Activated CD4-positive, alpha-beta T cell treated with anti-CD3 and anti-CD28 coated beads for 1 hour (primary cell): ENCODE measurements at places on chromosomes 1 and 21.

GRCh38 chr1:51301152-51301843, 29.1 kb downstream of the TTC39A start:
- DNase-seq: no peak

DNA sequence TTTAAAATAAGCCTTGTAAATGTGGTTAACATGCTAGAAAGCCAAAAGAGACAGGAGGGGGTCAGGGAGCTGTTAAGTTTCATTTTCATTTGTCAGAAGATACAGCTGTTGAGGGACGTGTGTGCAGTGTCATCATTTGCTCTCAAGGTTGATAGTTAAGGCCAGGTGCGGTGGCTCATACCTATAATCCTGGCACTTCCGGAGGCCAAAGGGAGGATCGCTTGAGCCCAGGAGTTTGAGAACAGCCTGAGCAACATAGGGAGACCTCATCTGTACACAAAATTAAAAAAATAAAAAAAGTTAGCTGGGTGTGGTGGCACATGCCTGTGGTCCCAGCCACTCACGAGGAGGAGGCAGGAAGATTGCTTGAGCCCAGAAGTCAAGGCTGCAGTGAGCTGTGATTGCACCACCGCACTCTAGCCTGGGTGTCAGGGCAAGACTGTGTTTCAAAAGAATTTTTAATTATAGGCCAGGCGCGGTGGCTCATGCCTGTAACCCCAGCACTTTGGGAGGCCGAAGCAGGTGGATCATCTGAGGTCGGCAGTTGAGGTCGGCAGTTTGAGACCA, 22.7 kb downstream of the ZBTB8OS start:
- DNase-seq: no peak

GRCh38 chr1:17047924-17048323, 5.9 kb downstream of the SDHB start:
- no peak for DNase-seq

- no peak for DNase-seq
Observed at GRCh38 chr1:175197531-175197930, 5.0 kb upstream of the KIAA0040 start.

- DNase-seq: no peak
Observed at GRCh38 chr1:74937176-74937575, 197.0 kb upstream of the LHX8 start.

DNA sequence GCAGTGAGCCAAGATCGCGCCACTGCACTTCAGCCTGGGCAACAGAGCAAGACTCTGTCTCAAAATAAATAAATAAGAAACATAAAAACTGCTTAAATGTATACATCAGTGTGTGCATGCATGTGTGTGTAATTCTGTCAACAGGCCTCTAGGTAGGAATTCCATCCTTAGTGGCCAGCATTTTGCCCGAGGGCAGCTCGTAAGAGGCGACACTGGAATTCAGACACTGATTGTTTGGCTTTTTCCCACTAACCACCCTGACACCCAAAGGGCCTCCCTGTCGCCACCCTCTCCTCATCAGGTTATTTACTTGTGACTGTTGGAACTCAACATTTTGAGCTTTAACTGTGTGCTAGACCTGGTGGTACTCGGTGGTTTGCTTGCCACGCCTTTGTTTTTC, 64.0 kb upstream of the KIF1B start:
- no peak for DNase-seq

GRCh38 chr1:208343226-208343625, 99.0 kb upstream of the PLXNA2 start:
- no peak for DNase-seq

- DNase-seq: no peak
Observed at GRCh38 chr1:27487966-27488884, 1.7 kb downstream of the WASF2 start.

DNA sequence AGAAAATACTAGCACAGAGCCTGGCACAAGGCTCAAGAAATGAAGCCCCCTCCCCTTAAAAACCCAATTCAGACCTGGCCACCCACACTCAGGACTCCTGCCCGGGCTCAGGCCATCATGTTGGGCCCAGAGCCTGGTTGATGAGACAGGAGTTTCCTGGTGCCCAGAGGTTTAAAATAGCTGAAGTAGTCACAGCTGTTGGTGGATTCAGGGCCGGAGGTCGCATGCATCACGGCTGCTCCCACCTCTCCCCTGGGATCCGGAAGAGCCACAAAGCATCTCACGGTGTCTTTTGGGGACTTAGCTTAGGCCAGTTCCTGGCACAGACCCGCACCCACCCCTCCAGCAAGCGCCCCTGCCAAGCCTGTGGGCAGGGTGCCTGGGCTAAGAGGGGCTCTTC, 2.6 kb upstream of the PADI2 start:
- DNase-seq: no peak

GRCh38 chr21:33588485-33589335, at the start of gene DONSON:
TSS of gene DONSON (minus strand) at chr21:33588684. CDS start at chr21:33588641, 43 bp downstream.
- DNase-seq: peak; percentile 80

- no peak for DNase-seq
Observed at GRCh38 chr1:76330991-76331603, 256.6 kb downstream of the ST6GALNAC3 start.

DNA sequence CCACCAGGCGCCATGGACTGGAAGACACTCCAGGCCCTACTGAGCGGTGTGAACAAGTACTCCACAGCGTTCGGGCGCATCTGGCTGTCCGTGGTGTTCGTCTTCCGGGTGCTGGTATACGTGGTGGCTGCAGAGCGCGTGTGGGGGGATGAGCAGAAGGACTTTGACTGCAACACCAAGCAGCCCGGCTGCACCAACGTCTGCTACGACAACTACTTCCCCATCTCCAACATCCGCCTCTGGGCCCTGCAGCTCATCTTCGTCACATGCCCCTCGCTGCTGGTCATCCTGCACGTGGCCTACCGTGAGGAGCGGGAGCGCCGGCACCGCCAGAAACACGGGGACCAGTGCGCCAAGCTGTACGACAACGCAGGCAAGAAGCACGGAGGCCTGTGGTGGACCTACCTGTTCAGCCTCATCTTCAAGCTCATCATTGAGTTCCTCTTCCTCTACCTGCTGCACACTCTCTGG, 3.8 kb downstream of the GJB3 start:
- no peak for DNase-seq

DNA sequence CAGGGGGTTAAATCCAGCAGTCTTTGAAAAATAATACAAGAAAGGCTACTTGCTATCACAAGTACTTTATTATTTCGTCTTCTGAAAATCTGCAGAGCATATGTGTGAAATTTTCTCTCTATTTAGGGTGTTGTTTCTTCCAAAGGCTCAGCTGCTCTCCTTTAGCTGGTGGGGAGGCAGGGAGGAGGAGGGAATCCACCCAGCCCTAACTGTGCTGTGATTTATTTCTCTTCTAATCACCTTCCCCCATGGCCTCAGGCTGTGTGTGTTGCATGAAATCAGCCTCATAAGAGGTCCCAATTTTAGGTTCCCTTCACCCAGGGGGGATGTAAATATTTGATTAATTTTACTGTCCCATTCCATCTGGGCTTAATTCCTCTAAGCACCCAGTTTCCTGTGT, 77.6 kb upstream of the PGBD5 start:
- no peak for DNase-seq

DNA sequence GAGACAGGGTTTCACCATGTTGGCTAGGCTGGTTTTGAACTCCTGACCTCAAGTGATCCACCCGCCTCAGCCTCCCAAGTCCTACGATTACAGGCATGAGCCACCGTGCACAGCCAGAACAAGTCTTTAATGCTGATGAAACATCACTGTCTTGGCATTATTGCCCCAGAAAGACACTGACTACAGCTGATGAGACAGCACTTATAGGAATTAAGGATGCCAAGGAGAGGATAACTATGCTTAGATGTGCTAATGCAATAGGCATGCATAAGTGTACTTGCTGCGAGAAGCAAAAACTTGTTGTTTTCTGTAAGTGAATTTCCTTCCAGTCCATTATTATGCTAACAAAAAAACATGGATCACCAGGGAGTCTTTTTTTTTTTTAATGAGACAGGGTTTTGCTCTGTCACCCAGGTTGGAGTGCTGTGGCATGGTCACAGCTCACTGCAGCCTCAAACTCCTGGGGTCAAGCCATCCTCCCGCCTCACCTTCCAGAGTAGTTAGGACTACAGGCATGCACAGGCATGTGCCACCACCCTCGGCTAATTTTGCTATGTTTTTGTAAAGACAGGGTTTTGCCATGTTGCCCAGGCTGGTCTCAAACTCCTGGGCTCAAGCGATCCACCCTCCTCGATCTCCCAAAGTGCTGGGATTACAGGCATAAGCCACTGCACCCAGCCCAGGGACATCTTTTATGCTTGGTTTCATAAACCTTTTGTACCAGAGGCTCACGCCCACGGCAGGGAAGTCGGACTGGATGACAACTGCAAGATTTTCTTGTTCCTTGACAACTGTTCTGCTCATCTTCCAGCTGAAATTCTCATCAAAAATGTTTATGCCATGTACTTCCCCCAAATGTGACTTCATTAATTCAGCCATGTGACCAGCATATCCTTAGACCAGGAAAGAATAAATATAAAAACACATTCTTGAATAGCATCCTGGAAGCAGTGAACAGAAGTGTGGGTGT, 23.1 kb downstream of the RHEX start:
- no peak for DNase-seq

DNA sequence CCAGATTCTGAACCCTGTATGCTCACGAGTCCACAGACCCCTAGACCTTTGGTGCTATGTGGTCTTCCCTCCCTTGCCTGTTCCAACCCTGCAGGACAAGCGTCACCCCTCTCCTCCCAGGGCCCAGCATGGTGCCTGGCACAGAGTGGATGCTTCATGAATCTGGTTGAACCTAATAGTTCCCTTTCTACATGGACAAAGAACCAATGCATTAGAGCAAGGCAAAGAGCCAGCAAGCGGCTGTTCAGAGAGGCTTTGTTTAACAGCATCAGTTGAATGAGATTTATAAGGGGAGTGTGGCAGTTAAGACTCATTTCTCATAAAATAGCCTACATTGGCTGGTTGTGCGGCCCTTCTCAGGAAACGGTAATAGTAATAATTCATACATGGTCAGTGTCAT, 14.9 kb downstream of the SLC26A9 start:
- DNase-seq: no peak

DNA sequence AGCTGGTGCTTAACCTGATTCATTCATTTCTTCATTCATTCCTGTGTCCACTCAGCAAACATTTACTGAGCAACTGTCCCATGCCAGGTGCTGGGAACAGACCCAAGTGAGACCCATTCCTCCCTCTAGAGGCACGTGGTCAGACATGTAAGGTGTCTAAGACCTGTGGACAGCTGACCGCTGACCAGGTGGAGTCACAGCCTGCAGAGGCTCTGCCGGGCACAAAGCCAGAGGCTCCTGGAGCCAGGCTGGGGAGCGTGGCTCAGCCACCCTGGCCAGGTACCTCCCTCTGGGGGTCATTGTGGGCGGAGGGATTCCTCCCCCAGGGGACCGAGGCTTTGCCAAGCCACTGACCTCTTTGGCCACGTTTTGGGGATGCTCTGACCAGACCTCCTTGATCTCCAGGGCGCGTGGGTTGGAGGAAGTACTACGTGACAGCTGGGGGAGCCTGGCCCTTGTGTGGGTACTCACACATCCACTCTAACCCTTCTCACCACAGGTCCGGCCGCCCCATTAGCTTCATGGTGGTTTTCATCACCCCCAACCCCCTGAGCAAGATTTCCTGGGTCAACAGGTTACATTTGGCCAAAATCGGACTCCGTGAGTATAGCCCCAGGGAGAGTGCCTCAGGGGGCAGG, 100.3 kb downstream of the ARHGEF10L start:
- DNase-seq: no peak

GRCh38 chr1:179925922-179926849, 28.4 kb upstream of the CEP350 start:
- DNase-seq: no peak

GRCh38 chr1:213296558-213296957, 245.5 kb downstream of the RPS6KC1 start:
- DNase-seq: no peak

DNA sequence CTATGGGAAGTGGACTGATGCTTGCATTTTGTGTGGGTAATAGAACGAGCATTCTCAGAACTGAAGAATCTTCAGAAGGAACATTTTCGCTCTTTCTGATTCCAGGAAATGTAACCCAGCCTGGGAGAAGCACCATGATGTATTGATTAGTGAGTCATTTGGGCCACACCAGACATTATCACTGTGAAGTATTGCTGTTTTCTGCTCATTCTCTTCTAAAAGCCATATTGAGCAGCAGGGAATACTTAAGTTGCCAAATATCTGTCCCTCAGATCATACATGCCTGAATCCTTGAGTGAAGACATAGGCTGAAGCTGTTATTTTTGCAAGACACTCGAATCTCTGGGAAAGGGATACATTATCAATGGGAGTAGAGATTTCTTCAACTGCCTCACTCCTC, 213.1 kb downstream of the PCP4 start:
- no peak for DNase-seq
